ENCODE measurements at places on chromosomes 5 and 9.

DNA sequence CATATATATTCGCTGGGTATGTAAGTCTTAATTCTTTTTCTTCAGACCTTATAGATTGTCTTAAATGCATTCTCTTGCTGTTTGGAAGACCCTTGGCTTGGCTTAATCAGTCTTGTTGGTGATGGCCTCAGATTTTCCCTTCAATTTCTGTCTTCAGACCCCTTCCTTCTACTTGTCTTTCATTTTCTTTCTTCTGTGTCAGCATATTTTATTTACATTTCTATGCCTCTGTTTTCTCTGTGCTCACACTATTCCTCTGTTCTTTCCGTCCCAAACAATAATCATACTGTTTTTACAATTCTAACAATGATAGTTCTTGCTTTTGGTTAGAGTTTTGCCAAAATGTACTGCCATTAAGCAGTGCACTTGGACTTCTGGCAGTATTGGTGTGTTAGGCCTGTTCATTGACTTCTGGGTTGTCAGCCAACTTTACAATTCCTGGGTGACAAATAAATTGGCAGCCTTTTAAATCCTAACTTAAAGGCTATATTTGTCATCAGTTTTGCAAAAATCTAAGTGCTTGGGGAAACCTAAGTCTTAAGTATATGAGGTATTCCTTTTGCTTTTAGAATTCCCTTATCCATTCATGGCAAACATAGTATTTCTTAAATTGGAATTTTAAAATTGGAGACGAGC lies 8.0 kb downstream of the SRFBP1 start:
- no peak for DNase-seq

DNA sequence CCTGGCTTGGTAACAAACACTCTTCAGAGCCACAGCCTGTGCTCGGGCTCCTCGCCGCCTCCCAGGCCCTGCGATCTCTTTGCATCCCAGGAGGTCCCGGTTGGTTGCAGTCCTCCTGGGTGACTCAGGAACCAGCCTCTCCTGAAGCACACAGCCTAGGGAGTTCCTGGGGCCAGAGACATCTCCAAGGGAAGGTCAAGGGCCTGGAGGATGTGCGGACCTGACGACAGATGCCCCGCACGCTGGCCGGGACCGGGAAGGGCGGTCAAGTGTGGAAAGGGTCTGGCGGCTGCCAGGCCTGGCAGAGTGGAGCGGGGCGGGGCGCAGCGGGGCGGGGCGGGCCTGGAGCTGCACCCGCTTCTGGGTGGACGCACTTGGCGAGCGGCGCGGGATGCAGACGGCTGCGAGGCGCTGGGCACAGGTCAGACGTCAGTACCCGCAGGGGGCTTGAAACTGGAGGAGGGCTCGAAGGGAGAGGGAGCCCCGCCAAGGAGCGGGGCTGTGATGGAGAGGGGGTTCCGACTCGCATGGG lies 45.0 kb upstream of the PRSS3 start:
- peak; percentile 73 for DNase-seq

DNA sequence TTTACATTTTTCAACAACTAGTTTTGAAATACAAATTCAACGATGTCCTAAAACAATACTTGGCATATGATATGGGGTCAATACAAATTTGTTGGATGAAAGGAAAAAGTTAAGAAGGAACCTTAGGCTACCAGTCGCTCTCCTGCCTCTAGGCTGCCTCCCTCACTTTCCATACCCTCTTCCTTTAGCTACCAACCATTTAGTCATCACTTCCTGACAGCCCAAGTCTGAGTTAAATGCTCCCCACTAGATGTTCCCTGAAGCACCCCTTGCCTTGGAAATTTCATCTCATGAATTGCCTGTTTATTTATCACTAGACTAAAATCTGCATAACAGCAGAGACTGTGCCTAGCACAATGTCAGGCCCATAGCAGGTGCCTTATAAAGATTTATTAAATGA lies 2.7 kb upstream of the LARS1 start:
- no peak for DNase-seq

- DNase-seq, result peak; percentile 17
Measured at GRCh38 chr5:153629027-153629895, 138.8 kb downstream of the GRIA1 start.

DNA sequence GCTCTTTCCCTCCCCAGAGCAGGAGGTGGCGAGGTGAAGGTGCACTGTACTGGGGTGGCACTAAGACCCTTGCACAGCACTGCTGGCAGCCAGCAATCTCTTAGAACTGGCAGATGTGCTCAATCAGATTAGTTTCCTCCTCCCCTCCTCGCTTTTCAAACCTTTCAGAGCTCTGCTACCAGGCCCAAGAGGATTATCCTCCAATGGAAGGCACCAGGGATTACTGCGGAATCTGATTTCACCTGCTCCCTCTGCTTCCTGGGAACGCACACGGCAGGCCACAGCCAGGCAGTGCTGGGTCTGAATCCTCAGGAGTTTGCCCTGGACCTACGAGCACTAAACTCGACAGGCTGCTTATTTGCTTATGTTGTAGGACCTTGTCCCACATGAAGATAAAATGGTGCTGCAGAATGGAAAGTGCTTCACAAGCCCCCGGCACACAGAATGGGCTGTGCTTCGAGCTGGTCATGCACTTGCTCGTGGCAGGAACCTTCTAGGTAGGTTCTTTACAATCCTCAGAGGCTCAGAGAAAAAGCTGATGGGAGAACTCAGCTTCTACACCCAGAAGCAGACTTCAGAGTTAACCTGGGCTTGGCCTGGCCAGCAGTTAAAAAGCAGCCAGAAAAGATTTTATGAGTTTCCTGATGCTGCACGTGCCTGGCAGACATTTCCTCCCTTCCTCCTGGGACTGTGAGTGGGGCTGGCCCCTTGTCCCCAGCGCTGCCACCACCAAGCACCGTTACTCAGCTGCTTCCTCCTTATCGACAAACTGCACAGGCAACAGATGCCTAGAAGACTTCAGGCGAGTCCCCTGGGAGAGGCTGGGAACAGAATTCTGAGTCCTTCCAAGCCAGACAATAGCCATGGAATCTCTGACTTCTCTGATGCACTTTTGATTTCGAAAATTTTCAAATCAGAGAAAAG lies 33.1 kb downstream of the FABP6 start:
- DNase-seq, result peak; percentile 80

GRCh38 chr9:108099854-108100253 lies 610.3 kb upstream of the KLF4 start:
- DNase-seq, result peak; percentile 36

- DNase-seq, result no peak
Measured at GRCh38 chr9:131282688-131283422, 6.5 kb upstream of the FAM78A start.

DNA sequence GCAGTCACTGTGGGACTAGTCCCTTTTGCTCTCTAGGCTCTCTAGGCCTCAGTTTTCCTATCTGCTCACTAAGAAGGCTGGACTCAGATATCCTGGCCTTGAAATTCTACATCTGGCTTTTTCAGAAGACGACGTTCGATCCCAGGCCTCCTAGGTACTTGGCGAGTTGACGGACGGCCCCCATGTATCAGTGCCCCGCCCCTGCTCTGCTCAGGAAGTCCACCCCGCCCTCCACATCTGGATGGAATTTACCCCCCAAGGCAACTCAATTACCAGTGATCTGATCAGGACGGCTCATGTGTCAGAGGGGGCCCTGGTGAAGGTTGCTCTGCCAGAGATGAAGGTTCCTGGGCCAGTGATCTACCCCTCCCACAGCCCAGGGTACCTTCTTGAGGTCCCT lies 44.1 kb upstream of the SYNPO start:
- DNase-seq, result no peak

GRCh38 chr9:121947775-121948174 lies 145.3 kb downstream of the TTLL11 start:
- no peak for DNase-seq

GRCh38 chr5:78734094-78734845 lies 85.7 kb upstream of the LHFPL2 start:
- DNase-seq, result no peak

DNA sequence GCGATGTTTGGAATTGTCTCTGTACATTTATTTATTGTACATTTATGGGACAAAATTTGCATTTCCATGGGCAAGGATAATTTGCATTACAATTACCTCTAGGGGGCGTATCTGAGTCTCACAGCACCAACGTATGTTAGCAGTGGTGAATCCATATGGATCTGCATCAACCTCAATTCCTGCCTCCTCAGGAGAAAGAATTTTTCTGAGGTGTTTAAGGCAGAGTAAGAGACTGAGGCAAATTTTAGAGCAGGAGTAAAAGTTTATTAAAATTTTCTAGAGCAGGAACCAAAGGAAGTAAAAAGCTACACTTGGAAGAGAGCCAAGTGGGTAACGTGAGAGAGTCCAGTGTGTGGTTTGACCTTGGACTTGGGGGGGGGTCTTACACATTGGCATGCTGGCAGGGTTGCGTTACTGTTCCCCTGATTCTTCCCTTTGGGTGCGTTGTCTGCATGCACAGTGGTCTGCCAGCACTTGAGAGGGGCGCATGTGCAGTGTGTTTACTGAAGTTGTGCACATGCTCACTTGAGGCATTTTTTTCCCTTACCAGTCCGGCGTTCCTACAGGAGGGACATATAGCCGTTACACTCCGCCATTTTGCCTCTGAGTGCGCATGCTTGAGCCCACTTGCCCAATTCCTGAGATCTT lies 21.0 kb upstream of the RAB14 start:
- DNase-seq, result no peak

- no peak for DNase-seq
Measured at GRCh38 chr5:111071413-111071812, at the start of gene TSLP. Gene TSLP, plus strand, starts transcription at chr5:111071713. Its CDS starts 178 bp downstream, at chr5:111071891.

GRCh38 chr9:113156880-113157279 lies 6.1 kb downstream of the SLC31A2 start:
- DNase-seq, result no peak

DNA sequence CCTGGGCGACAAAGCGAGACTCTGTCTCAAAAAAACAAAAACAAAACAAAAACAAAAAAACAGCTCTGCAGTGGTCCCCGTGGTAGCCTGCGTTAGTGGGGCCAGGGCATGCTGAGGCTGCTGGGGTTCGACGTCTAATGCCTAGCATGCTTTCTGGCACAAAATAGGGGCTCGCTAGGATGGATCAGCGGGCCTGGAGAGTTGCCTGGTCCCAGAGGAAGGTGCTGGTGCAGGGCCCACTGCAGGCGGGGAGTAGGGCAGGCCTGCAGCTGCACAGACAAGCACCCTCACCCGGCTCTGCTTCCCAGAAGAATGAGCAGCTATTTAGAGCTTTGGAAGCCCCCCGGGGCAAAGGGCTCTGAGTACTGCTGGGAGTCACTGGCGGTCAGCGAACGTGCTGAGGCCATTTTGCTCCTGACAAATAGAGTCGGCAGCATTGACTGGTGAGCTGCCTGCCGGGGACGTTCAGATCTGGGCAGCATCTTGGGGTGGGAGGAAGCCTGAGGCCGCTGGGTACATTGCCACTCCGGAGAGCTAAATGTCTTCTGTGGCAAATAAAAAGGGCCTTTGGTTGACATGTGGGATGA lies 126.7 kb downstream of the OLFM1 start:
- DNase-seq, result no peak

GRCh38 chr9:130870491-130871381 lies 25.9 kb downstream of the QRFP start:
- no peak for DNase-seq

Data from colonic mucosa (tissue), 4 donors.